Right atrium auricular region (tissue), 2 donors: ENCODE measurements at places on chromosomes 13 and 19. TPM values are rescaled to one million over a fixed set of nuclear protein-coding genes. Genes with fewer than 3 reads are reported as not detected.

OR4F17 gene
- not detected for total RNA-seq

KCNJ14 gene
- total RNA-seq, result 0.31 TPM

ZNF497 gene
- total RNA-seq, result 0.56 TPM

- no peak for DNase-seq
Measured at GRCh38 chr13:107234319-107235073, 666.6 kb upstream of the ARGLU1 start.

DNA sequence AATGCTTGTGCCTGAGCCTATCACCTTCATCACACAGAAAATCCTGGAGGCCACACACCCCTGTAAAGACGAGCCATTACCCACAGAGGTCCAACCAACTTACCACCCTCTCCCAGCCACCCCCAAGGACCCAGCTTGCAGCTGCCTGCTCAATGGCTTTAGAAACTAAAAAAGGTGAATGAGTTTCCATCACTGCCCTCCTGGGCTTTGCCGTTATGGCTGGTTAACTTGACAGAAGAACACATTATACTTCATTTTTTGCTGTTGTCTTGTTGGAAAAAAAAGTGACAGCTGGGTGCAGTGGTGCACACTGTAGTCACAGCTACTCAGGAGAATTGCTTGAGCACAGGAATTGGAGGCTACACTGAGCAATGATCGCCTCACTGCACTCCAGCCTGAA lies 17.4 kb upstream of the FEM1A start:
- no peak for DNase-seq

DNA sequence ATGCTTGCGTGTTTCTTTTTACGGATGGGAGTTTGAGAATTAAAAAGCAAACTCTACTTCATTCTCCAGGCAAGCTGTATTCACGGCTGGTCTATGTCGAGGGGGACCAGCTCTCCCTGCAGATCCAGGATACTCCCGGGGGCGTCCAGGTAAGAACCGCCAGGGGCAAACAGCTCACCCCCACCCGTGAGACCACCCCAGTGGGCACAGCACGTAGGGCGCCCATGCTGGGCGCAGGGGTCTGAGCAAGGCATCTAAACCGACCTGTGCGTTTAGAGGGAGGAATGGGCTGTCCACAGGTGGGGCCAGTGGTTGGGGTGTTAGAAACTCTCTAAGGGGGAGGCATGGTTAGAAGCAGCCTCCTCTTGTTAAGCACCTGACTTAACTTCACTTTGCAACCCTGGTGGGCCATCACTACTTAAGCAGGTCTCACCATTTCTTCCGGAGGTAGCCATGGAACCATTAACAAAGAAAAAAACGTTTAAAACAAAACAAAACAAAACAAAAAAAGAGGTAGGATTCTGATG lies 1.0 kb downstream of the RASL11A start:
- no peak for DNase-seq

- DNase-seq, result no peak
Measured at GRCh38 chr13:78586706-78587105, 16.6 kb downstream of the POU4F1 start.

DNA sequence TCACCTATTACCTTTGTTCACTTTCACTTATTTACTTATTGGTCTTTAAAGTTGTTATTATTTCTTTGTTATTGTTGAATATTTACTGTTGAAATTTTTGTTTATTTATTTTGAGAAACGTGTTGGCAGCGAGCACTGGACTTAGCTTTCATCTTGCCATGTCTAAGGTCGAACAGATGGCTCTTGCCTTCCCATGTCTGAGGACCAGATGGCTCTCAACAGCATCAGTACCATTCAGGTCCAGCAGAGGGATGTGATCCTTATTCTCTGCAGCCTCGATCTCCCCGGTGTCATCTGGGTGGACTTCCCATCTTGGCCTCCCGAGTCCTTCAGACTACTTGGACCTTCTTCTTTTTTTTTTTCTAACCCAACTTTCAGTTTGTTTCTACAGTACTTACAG lies 1437.6 kb downstream of the UQCRFS1 start:
- peak; percentile 9 for DNase-seq

DNA sequence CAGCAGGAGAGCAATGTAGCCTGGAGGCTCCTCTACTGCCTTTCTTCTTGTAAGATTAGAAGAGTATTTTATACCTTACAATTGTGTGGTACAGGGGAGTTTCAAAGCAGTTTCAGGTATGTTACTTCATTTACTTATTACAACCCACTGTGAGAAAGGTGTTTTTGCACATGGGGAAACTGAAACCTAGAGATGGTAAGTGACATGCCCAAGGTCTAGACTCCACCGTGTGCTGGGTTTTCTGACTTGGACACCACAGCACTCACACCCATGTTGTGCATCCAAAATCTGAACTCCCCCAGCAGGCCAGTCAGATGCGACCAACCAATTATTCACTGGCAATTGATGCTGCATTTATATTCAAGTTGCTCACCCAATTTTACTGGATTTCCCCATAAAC lies 22.8 kb downstream of the ERICH6B start:
- DNase-seq, result no peak

GRCh38 chr13:48494874-48495273 lies 38.0 kb downstream of the RCBTB2 start:
- no peak for DNase-seq
